ENCODE measurements at places on chromosomes 7 and 10.

GRCh38 chr7:144513334-144513733, 109.8 kb upstream of the NOBOX start:
- no peak for DNase-seq

- no peak for DNase-seq
Observed at GRCh38 chr7:131244259-131244852, 83.3 kb upstream of the MKLN1 start.

DNA sequence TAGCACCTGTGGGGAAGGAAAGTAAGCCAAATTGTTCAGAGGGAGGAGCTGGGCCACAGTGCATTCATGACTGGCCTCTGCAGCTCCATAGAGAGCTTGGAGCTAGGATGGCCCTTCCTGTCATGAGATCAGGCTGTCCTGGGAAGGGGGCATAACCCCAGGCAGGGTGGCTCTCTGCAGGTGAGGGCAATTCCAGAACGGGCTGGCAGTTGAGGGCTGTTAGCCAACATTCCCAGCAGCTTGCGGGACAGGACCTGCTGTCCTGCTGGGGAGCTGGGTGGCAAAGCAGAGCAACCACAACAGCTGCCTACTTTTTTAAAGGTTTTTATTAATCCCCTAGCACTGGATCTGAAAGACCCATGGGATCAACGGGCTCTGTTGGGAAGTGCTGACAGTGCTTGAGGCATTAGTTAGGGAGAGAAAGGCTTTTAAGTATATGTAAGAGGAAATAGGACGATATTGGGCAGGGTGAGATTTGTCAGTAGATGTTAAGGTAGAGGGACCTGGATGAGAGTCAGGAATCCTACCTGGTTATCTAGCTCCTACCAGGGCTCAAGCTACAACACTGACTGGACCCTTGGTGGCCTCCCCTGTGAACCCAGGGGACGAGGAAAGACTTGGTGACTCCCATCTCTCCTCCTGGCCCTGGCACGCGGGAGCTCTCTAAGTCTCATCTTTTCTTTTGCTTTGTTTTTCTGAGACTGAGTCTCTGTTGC, 77.8 kb downstream of the NAMPT start:
- no peak for DNase-seq

DNA sequence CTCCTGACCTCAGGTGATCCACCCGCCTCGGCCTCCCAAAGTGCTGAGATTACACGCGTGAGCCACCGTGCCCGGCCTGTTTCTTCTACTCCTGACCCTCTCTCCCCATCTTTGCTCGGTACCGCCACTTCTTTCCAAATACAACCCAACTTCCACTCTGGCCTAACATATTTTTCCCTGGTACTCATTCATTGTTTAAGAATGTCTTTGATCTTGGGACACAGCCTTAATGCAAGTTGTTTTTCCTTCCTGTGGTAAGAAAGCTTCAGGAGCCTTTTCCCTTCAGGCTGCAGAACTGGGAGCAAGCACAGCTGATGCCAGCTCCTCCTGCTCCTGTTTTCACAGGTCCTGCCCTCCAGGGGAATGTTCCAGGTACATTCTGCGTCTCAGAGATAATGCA, 13.7 kb downstream of the CALML3 start:
- no peak for DNase-seq

DNA sequence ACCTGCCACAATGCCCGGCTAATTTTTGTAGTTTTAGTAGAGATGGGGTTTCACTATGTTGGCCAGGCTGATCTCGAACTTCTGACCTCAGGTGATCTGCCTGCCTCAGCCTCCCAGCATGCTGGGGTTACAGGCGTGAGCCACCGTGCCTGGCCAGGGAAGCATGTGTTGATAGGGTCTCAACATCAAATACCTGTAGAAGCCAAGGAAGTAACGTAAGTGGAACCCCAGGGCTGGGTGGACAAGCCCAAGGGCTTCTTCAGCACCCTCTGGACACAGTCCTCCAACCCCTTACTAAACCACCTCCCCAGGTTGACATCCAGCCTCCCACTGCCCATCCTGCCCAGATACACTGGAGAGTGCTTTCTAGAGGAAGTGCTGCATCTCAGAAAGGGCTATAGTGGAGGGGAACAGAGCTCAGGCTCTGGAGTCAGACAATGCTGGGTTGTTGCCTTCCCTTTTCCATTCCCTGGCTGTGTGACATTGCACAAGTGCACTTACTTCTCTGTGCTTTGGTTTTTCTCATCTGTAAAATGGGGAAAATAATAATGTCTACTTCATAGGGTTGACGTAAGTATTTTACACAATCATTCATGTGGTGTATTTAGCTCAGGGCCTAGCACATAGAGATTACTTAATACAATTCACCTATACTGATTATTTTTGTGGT, 73.9 kb upstream of the KAT6B start:
- DNase-seq: no peak

DNA sequence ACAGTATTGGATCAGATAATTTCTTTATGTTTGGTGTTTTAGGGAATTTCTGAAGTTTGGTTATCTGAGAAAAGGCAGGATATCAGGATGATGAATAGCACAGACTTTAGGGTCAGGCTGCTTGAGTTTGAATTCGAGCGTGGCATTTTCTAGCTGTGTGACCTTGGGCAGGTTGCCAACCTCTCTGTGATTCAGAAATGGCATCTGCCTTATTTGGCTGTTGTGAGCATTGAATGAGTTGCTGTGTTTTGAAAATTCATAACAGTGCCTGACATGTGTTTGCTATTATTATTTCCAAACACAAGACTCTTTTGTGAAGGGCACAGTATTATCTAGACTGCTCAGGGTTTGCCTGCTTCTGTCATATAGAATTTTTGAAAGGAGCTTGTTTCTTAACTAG, 66.9 kb downstream of the NXPH1 start:
- DNase-seq: no peak

- DNase-seq: no peak
Observed at GRCh38 chr7:38846280-38846679, 62.7 kb downstream of the VPS41 start.

GRCh38 chr7:130899638-130900401, 165.8 kb upstream of the KLF14 start:
- no peak for DNase-seq

DNA sequence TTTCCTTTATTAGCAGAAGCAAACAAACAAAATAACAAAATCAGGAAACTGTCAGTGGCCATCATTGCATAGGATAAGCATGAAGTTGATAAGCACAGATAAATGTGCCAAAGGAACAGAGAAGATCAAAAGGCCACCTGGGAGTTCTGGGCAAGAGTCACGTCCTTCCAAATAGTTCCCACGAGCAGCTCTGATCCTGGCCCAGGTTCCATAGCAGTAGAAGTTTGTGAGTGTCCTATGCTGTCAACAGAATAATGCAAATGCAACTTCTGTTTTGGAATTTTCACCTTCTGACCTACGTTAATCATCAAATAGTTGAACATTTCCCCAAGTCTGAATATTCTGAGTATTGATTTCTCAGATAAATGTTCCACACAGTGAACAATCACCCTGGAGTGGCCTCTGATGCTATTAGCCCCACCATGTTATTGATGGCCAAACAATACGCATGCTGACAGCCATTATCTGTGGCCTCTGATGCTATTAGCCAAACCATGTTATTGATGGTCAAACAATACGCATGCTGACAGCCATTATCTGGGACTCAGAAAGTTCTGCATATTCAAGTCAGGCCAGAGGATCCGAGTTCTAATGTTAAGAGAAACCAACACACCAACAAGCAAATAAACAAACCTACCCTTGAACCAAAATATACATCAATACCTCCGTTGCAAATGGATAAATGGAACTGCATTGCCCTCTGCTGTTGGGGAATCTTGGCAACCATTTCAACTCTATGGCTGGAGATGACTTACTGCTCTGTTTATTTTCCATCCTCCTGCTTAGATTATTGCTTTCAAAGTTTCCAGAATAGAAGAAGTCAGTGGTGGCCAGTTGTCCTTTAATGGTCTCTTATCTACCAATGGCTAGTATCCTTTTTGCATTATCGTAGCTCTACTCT, 63.3 kb downstream of the MRC1 start:
- no peak for DNase-seq

GRCh38 chr10:124872681-124873080, 69.2 kb upstream of the ZRANB1 start:
- DNase-seq: no peak

DNA sequence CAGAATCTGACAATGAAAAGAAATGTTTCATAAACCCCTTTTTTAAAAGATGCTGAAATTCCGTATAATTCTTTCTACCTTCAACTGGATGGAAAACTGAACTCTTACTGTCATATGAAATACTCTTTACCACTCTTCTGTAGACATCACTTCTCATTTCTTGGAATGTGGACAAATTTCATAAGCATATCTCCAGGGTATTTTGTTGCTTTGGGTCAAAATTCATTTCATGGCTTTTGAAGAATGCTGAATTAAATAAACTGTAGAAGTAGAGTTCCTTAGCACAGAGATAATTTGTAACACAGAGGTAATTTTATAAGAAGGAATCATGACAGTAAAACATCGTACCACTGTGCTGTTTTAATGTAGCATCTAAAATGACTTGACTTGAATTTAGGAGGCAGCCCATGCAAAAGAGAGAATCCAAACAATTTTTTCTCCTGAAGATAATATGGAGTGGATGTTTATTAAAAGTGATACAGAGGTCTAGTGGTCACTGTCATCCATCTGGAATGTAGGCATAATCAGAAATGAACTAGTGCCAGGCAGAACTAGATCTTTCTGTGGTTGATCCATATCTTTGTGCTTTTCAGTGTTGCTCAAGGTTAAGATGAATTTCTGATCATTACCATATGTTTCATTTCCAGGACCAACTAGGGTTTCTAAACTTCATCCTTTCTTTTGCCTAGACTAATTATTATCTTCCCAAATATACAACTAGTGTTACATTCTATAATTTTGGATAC, 492.0 kb downstream of the KIF20B start:
- no peak for DNase-seq

GRCh38 chr10:17617031-17617911, at the start of gene HACD1:
Gene HACD1 (minus strand): TSS chr10:17617374. CDS start chr10:17617339, 35 bp downstream.
- DNase-seq: peak; percentile 34

GRCh38 chr10:99369126-99369525, 40.0 kb downstream of the CNNM1 start:
- no peak for DNase-seq

GRCh38 chr7:47453093-47454061, 128.5 kb downstream of the TNS3 start:
- DNase-seq: no peak

DNA sequence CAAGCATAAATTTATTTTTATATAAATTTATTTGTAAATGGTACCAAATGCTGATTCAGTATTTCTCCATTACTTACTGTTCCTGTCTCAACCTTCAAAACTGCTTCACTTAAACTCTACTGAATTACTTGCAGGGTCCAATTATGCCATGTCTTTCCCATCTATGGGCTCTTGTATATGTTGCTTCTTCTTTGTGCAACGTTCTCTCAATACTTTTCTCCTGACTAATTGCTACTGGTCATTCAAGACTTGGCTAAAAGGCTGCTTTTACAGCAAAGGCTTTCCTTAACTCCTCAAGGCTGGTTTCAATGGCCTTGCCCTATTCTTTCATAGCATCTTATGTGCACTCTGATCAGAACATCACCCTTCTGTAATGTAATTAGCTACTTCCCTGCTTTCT, 67.9 kb downstream of the RNLS start:
- DNase-seq: no peak

- no peak for DNase-seq
Observed at GRCh38 chr10:17161775-17162174, 32.2 kb upstream of the CUBN start.

DNA sequence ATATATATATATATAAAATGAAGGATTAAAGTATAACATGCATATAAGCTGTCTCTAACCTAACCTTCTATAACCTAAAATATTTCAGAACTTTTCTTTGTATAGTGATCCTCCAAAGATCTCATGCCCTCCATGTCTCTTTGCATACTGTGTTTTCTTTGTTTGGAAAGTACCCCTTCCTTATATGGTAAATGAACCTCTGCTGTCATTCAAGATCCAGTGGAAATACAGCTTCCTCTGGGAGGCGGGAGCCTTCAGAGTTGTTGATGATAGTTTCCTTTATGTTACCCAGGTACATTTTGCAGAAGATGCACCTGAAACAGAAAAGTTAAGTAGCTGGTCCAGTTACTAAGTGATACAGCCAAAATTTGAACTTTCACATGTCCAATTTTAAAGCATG, 233.3 kb upstream of the FOXP2 start:
- no peak for DNase-seq

DNA sequence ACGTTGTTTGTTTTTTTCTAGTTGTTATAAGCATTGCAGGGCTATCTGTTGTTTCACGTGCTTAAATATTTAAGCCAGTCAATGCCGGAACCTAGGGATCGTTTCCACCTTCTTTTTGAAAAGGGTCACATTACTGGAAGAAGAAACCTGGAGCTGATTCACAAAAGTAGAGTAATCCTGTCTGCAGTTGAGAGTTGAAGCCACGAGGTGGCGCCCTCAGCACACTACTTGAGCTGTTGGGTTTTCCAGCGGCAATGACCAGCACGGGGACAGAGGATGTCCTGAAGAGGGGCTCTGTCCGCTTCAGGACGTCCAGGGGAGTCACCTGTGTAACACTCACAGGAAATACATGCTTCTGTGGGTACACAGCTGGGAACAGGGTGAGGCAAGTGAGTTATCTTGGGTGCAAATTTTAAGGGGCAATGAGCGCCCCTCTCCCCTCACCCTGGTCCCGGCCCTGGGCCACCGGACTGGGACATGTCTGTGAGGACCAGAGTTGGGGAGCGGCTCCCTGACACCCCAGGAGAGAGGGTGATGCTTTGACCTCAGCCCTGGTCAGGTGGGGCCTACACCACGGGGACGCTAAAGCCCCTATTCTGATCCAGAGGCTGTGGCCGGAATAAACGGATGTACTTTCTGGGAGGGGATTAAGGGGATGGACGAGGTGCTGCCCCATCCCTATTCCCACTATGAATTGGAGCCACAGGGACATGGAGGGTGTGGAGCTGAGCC, 26.3 kb upstream of the WDFY4 start:
- DNase-seq: no peak

DNA sequence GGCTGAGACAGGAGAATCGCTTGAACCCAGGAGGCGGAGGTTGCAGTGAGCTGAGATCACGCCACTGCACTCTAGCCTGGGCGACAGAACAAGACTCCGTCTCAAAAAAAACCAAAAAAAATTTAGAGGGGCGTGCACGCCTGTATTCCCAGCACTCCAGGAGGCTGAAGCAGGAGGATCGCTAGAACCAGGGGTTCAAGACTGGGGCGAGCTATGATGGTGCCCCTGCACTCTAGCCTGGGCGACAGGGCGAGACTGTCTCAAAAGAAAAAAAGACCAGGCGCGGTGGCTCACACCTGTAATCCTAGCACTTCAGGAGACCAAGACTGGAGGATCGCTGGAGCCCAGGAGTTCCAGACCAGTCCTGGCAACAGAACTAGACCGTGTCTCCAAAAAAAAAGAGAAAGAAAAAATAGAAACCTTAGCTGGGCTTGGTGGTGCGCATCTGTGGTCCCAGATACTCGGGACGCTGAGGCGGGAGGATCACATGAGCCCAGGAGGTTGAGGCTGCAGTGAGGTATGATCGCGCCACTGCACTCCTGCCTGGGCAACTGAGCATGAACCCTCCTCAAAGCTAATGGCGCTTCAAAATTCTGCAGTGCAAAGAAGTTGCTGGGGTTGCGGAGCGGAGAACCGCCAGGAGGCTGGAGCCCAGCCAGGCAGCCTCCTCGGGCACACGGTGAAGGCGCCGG, 382 bp upstream of the MBLAC1 start:
- no peak for DNase-seq

GRCh38 chr7:158842486-158842885, 13.2 kb upstream of the ESYT2 start:
- no peak for DNase-seq

All from NCI-H1048 (cell line).